ENCODE measurements at places on chromosomes 3 and 15. TPM values are rescaled to one million over a fixed set of nuclear protein-coding genes. Genes with fewer than 3 reads are reported as not detected.
A peak's percentile ranks its signal among the peaks of the same experiment; 100 is the strongest.

DNA sequence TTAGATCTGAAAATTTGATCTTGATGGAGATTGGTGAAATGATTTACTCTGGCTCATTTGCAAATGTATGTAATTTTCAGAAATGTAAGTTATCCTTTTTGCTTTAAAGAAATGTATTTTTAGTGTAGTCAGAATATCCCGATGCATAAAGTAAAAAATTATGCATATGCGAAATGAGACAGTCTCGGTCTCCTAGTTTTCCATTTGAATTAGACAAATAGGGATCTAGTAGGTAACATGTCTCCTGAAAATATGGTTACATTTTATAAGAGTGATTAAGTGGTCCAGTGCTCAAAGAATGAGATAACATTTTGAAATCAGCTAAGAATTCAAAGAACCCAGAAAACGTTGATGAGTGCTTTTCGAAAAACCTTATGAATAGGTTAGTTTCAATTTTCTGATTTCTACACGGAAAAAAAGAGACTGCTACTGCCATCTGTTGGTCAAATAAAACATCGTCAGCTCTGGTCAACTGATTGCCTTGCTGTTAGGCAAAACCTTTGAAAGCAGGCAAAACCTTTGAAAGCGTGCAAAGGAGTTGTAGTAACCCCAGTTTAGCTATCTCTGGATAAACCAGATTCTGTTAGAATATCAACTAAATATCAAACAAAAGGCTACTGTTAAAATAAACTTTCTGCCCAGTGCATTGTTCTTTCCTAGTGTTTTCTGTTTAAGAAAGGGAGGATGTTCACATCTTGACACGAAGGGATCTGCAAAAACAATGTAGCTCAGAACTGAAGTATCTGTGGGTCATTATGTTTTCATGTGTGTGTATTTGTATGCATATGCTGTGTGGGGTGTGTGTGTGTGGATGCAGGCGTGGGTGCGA is 59.3 kb upstream of the CHMP2B start:
- peak; percentile 72 for DNase-seq

- DNase-seq: no peak
Measured at GRCh38 chr15:49521802-49522201, 98.8 kb downstream of the FGF7 start.

DNA sequence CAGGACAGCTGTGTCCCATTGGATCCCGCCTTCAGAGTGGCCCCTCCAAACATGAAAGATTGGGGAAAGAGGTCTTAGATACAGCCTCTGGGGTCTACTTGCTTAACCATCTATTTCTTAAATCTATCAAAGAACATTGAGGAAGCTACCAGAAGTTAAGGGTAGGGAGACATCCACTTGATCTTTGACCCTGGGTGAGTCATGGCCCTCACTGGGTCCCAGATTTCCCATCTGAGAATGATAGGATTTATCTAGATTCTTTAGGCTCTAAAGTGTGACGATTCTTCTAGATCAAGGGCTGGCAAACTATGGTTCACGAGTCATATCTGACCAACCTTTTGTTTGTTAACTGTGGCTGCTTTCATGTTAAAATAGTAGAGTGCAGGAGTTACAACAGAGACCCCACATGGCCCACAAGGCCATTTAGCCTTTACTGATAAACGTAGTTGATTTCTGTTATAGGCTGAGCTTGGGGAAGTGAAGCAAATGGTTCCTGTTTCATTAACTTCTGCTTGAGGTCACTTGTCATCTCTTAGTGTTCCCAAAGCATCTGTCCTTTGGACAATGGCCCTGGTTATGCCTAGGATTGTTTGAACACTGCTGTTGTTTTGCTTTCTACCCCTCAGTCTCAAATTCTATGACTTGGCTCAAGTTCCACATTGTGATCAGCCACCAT is 8.0 kb downstream of the MUC13 start:
- no peak for DNase-seq

The CLRN1 gene
- not detected for total RNA-seq

The KLHL40 gene
- total RNA-seq: 13.4 TPM

GRCh38 chr15:96123028-96123400 is 207.5 kb upstream of the NR2F2 start:
- DNase-seq: no peak

GRCh38 chr3:105523501-105523900 is 156.8 kb downstream of the ALCAM start:
- DNase-seq: no peak

The FGF12 gene
- total RNA-seq: 1.4 TPM

The NPAP1 gene
- not detected for total RNA-seq

DNA sequence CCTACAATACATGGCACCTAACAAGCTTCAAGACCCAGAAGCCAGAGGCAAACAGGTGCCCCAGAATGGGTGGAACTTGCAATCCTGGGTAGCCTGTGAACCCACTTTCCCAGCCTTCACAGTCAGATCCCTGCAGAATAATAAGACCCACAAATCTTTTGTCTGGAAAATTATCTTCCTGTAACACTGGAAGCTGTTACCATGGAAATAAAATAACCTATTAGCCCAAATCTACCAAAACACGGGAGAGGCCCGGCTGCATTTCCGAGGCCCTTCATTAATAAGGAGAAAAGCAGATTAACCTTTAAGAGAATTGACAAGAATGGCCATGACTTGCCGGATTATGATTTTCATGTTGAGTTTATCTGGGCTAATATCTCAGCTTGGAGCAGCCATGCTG is 256.1 kb upstream of the PROK2 start:
- DNase-seq: no peak

DNA sequence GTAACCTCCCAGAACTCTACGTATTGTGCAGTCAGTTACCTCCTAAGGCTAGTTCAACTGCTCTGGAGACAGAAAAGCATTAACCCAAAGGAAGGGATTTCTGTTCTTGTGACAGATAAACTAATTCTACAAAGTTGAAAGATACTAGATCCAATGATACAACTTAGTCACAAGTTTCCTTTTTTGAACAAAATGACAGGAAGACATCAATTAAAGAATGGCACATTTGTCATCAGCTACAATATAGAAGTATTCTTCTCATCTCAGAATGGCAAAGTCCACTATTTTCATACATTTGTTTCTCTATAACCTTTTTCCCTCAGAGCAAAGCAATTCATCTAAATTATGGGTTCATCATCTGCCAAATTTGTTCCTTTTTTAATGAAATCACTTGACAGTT is 43.7 kb downstream of the ISL2 start:
- no peak for DNase-seq

The SRP14 gene
- 130 TPM for total RNA-seq

DNA sequence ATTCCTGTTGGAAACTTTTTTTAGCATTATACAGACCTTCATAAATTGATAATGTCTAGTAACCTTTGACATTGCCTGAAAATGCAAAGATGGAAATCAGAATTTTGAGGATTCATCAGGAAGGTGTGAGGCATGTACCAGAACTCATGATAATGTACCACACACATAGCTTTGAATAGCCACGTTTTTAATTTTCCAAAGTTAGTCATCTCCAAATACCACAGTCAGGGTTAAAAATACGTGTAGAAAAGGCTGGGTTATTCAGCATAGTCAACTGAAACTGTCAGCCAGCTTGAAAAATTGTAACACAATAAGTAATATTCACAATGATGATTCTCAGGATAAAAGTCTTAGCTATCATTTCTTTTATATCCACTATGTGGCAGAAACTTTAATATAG is 102.0 kb upstream of the THRB start:
- DNase-seq: no peak

The CFAP100 gene
- total RNA-seq: not detected

GRCh38 chr3:107745354-107745753 is 222.6 kb downstream of the BBX start:
- no peak for DNase-seq

DNA sequence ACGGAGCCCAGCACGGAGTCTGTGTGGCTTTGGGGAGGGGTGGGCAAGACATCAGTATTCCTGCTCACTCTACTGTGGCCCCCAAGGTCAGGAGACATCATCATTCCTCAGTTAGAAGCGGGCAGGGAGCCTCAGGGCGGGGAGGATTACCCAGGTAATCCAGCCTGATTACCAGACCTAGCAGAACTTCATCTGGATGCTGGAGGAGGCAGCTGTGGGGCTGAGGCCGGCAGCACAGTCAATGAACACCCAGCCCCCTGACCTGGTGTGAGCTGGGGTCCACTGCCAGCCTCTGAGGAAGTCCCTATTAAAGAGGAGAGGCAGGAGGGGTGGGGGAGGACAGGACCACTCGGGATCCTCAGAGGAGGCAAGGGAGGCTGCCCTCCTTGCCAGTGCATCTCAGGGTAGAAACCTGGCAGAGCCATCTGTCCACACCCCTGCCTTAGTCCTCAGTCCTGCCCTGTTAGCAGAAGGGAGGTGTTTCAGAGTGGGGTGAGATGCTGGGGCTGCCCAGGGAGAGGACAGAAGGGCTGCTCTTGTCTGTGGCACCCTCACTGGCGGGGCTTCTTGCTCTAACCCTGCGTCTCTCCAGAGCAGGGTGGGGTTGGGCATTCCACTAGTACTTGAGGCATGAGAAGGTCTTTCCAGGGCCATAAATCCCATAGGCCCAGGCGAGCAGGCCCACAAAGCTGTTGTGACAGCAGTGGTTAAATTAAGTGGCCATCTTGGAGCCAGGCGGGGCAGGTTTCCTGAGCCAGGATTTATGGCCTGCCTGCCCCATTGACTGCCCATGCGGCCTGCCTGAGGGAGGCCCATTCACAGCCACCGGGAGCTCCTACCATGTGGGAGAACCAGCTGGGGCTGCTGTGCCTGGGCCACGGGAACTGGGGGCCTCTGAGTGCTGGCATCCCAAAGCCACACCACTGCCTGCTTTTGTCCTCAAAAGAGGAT is 82.1 kb downstream of the LINGO1 start:
- no peak for DNase-seq

The AHSG gene
- not detected for total RNA-seq

- DNase-seq: no peak
Measured at GRCh38 chr3:56795829-56796185, 5.9 kb downstream of the ARHGEF3 start.

The ADAMTS17 gene
- total RNA-seq: 17.0 TPM

DNA sequence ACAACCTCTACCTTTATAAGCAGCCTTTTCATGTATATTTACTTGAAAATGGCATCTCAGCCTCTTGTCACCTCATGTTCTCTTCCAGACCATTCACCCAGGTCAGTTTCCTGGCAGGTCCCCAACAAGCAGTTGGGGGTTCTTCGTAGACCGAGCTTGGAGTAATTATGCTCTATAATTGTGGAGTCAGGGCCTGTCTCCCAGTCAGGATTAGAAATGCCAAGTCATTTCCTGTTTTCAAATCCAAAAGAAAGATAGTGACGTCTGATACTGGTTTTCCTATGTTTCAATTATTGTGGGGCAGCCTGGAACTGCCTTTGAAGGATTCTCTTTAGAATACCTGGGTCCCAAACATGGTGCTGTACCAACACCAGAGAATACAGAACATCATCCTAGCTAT is 430.6 kb downstream of the MECOM start:
- DNase-seq: no peak

The SI gene
- not detected for total RNA-seq

The TBC1D21 gene
- total RNA-seq: not detected

The HACD3 gene
- total RNA-seq: 55.4 TPM

GRCh38 chr3:197858133-197858532 is 67.1 kb downstream of the LRCH3 start:
- no peak for DNase-seq

The CSPG4 gene
- 42.2 TPM for total RNA-seq

DNA sequence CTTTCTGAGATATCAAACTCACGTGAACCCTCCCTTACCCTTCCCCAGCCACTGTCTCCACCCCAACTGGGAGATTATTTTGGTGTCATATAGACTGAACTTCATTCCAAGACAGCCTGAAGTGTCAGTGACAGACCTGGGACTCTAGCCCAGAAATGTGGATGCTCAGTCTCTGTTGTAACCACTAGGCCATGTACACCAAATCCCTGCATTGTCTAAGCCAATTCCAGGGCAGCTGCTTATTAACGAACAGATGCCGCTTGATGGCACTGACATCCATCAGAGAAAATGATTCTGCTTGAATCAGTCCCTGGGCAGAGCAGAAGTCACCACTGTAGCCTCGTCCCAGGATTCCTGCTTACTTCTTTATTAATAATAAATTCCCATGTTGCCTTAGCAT is 305.5 kb downstream of the GRM7 start:
- no peak for DNase-seq

DNA sequence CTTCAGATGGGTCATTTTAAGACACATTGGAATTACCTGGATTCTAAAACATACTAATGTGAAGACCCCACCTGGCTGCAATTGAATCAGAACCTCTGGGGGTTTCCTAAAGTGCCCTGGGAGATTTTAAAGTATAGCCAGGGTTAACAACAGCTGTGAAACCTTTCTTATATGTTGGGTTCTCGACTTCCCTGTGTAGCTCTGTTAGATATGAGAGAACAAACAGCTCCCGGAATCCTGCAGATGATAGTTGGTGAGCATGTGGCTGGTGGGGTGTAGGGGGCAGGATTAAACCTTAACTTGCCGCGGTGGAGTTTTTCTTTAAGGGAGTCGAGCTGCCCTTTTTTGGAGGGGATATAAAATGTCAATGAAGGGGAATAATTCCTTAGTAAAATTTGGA is 12.1 kb downstream of the PLCL2 start:
- no peak for DNase-seq

DNA sequence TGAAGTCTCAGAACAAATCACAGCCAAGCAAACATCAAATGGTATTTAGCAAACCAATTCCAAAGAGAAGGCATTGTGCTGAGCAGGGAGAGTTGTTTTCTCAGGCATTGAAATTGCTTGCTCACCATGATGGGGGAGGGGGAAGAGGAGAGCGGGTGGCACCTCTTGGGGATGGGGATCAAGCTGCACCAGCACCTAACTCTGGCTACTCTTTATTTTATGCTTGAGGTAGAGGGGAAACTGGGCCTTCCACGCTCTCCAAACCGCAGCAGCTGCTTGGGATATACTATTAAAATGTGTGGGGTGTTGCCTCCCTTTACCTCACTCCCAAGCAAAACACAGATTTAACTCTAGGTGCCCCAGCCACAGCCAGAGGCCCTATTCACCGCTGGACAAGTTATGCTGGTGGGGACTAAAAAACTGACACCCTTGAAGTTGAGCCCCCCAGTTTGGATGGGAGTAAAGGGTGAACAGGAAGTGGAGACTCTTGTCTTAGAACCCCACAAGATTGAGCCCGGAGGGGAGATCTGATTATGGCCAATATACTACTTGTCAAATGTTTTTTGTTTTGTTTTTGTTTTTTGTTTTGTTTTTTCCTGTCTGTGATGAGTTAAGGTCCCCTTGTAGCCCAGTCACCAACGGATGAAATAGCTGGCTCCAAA is 5.0 kb upstream of the FOXB1 start:
- DNase-seq: no peak

DNA sequence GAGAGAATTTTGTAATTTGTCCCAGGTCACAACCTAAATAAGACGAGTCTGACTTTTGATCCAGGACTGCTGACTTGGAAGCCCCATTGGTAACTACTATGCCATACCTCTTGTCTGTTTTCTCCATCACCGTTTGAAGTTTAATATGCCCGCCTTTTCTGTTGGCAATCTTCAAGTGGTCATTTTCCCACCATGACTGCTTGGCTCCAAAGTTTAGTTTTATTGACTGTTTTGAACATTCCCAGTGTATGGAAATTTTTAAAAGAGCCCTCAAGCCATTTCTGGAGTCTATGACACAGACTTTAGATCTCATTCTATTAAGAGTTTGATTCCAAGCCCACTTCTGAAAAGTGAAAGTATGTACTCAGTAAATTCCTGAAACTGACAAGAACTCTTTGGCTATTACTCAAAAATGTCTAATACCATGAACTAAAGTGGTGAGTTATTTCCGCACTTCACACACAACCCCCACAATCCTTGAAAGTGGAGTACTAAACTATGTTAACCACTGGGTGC is 136.7 kb upstream of the ADAMTS9 start:
- no peak for DNase-seq

The SEMA5B gene
- total RNA-seq: 8.6 TPM

- no peak for DNase-seq
Measured at GRCh38 chr3:134134698-134135415, 105.1 kb upstream of the SLCO2A1 start.
